Stimulated activated naive CD8-positive, alpha-beta T cell treated with anti-CD3 and anti-CD28 coated beads, Interleukin-15, Interleukin-2, amounts not matched to agents 100 U/mL and 50 U/mL, for 24 hours (primary cell): ENCODE measurements at places on chromosomes 4 and X.
A peak's percentile ranks its signal among the peaks of the same experiment; 100 is the strongest.

DNA sequence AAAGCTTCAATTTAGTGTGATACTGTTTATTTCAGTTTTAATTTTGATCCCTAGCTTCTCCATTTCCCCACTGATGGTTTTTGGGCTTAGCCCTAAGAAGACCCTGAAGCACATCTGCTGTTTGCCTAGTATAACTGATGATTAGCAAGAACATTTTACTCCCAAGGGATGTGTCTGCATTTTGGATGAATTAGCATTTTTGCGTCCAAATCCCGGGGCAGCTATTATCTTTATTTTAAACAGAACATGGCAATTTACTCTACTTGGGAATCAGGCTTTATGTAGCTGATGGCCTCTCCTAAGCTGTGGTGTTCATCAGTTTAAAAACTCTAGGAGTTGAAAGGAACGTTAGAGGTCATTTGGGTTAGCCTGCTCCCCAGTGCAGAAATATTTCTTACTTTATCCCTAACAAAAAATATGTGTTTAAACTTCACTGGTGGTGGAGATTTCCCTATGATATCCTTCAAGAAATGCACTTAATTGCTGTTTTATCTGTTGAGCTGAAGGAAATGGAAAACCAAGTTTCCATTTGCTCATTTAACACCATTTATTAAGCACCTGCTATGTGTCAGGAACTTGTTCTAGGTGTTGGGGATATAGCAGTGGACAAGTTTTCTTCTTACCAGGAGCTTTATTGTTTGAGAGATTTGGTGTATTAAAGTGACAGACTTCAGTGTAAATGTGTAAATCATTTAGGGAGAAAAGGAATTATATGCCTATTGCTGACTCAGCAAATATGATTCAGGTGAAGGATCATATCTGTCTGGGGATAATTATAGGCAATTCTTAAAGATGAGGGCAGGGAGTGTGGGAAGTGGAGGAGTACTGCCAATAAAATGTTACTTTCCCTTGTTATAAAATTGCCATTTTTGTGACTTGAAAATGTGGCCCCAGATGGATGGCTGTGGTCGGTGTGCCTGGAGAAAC lies 3.4 kb downstream of the SEPTIN11 start:
- no peak for DNase-seq

DNA sequence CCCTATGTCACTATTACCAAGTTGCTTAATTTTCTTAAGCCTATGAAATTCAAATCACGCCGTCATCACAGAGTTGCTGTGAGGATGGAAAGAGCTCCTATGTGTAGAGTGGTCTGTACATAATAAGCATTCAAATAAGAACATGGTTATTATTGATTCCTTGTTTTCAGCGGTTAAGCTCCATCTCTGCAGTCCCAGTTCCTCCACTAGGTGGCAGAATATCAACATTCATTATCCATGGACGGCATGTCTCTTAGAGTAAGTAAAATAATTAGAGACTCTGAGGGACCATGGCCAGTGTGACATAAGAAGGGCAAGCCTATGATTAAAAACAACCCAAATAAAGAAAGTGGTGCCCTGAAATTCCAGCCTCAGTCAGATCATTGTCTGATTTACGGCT lies 132.5 kb upstream of the NHS start:
- DNase-seq, result peak; percentile 23

DNA sequence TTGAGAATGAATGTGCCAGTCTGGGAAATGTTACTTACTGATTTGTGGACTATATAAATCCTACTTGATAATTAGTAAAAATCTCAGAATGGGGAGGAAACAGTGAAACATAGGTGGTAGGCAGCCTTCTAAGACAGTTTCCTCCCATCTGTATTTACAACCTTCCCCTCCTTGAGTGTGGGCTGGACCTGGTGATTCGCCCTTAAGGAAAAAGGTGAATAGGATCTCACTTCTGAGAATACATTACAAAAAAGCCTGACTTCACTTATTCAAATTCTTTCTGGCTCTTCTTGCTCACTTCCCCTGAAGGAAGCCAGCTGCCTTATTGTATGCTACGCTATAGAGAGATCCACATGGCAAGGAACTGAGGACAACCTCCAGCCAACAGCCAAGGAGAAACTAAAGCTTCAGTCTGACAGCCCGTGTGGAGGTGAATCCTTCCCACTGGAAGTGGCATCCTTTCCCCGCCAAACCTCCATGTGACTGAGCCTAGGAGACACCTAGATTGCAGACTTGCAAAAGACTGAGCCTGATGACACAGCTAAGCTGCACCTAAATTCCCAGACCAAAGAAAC lies 585.0 kb downstream of the STPG2 start:
- DNase-seq, result no peak

- no peak for DNase-seq
Observed at GRCh38 chrX:11579636-11580600, 85.8 kb downstream of the ARHGAP6 start.

- no peak for DNase-seq
Observed at GRCh38 chrX:12936947-12937346, 30.5 kb downstream of the TLR8 start.

DNA sequence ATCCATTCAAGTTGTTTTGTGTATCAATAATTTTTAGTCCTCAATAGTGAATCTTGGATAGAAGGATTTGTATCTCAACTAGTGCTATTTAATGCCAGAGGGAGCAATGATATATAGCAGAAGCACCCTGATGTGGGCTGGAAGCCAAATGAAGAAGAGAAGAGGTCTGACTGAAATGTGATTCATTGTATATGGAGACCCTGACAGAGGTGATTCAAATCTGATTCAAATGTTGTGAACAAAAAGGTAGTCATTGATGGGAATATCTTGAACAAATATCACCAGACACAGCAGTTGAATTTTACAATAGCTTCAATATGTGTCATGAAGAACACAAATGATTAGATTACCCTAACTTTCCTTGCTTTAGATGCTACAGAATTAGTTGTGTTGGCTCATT lies 27.5 kb upstream of the SULT1B1 start:
- DNase-seq, result no peak

DNA sequence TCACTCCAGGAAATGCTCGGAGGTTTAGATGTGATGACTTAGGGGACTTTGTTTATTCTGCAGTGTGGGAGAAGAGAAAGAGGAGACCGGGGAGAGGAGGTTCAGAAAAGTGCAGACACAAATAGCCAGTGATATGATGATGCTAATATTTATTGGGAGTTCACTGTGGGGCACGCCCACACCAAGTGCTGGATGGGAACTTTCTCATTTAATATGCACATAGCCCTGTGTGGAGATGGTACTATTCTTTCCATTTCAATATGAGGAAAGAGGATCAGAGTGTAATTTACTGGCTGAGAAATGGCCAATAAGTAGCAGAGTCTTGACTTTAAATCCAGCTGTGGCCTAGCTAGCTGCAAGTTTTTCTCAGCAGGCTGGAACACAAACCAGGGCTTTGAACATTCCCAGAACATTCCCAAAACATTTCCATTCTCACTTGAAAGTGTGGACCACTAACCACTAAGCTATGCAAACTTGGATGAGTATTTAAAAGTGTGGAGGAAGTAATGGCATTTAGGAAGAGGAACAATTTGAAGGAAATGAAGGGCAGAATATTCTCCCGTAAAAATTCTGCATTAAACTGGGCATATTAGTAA lies 231.7 kb downstream of the HS3ST1 start:
- DNase-seq, result no peak

- DNase-seq, result no peak
Observed at GRCh38 chrX:133745349-133745748, 240.0 kb downstream of the GPC3 start.

- DNase-seq, result no peak
Observed at GRCh38 chr4:100042235-100042634, 92.2 kb upstream of the H2AZ1 start.

GRCh38 chrX:45840411-45840950 lies 639.8 kb upstream of the DIPK2B start:
- no peak for DNase-seq

GRCh38 chr4:58507079-58507478 lies 1396.9 kb upstream of the IGFBP7 start:
- no peak for DNase-seq

DNA sequence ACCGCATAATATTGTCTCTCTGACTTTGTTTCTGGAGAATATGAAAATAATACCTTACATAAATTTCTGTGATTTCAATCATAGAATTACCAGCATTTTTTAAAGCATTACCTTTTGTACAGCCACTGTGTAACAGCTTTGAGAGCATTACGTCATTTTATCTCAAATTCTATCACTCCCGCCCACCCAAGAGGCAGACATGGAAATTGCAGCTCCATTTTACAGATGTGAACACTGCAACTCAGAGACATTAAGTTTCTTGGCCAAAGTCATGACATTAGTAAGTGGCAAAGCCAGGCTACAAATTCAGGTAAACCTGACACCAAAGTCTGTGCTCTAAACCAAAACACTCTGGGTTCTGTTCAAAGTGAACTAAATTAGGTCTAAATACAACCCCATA lies 33.6 kb upstream of the KDR start:
- DNase-seq, result no peak

DNA sequence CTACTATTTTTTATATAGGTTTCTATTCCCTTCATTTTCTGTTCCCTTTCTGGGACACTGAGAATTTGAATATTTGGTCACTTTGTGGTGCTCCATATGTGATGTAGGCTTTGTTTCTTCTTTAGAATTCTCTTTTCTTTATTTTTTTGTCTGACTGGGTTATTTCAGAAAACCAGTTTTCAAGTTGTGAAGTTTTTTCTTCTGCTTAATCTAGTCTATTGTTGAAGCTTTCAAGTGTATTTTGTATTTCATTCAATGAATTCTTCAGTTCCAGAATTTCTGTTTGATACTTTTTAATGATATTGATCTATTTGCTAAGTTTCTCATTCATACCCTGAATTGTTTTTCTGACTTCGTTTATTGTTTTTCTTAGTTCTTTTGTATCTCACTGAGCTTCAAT lies 96.2 kb upstream of the HAND2 start:
- DNase-seq, result no peak

GRCh38 chr4:23602720-23603119 lies 287.1 kb downstream of the PPARGC1A start:
- DNase-seq, result no peak

DNA sequence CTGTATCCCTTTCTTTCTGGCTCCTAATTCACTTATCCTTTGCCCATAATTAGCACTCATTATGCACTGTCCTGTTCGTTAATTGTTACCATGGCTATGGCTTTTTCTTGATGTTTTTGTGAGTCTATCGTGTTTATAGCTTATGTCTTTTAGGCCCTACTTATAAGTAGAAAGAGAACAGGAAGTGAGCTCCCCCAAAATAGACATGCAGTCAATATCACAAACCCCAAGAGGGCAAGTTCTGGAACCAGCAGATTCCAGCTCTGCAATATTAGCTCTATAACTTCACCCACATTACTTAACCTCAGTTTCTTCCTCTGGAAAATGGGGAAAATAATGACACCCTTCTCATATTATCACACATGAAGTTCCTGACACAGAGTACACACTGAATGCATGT lies 7.4 kb upstream of the HS3ST1 start:
- DNase-seq, result no peak

DNA sequence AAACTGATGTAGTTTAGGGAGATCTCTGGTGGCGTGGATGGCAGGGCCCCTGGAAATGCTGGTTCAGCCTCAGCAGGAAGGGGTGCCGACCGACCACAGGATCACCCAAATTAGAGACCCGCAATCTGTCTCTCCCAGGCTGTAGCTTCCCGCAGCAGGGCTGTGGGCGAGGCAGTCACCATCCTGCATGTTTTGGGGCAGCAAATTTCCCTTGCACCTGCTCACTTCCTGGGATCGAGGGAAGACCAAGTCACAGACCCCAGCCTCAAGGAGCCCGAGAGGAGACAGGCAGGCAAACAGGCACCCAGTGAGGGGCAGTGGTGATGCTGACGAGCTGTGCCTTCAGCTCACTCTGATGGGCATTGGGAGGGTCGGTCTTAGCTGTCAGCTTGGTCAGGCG lies 21.2 kb upstream of the GPR78 start:
- no peak for DNase-seq

DNA sequence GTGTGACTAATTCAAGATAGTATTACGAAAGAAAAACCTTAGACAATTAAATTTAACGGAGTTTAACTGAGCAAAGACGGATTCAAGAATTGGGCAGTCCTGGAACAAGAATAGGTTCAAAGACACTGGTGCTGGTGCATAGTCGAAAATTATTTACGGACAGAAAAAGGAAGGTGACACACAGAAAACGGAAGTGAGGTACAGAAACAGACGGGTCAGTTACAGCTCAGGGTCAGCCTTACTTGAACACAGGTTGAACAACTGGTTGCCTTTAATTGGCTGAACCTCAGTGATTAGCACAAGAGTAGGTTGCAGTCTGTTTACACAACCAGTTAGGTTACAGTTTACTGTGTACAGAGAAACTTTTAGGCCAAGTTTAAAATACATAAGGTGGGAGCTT lies 31.5 kb downstream of the KLHL8 start:
- no peak for DNase-seq

DNA sequence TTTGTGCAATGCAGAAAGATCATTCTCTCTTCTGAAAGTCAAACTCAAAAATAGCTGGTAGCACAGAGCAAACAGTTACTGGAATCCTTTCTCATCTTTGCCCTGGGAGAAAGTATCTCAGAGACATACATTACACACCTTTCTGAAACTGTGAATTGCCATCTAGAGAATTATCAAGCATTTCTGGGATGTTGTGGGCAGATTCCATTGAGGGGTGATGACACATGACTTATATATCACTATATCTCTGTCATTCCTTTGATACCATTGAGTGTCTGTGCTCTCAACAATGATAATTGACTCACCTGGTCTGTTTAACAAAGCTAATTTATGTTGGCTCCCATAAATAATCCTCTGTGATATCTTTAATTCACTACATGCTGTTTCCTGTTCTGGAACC lies 13.0 kb downstream of the SLIT2 start:
- no peak for DNase-seq

GRCh38 chrX:13845721-13846378 lies 29.0 kb upstream of the GPM6B start:
- no peak for DNase-seq

DNA sequence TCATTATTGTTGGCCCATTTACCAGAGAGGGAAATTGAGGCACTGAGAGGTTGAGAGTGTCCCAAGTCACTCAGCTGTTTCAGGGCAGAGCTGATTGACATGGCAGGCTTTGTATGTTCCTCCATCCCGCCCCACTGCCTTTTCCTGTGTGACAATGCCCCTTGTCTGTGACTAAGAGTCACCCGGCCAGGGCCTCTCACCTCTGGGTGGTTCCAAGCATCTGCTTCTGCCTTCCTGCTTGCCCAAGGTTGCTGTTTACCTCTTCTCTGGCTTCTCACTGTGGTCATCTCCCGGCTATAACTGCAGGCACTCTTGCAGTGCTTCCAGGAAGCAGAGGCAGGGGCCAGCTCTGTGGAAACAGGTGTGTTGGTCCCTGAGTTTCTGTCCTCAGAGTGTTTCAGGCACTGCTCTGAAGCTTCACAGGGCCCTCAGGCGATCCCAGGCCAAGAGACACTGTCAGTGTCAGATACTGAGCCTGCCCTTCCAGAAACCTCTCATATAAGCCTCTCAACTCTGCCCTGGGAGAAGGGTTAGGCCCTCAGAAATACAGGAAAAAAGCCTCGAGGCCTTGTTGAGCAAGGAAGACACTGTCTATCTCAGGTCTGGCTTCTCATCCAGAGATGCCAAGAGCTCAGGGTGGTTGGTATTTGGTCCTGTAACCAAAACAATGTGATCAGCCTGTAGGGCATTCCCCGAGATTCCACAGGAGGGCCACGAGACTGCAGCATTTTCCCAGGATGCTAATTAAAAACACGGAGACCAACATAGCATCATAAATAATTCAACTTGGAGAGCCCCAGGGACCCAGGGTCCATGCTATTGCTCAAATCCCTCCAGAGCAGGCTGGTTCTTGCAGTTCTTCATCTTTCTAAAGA lies 42.0 kb upstream of the PROM1 start:
- DNase-seq, result peak; percentile 13

GRCh38 chr4:184807797-184808712 lies 17.7 kb downstream of the ACSL1 start:
- no peak for DNase-seq

GRCh38 chrX:10193587-10193986 lies 36.8 kb downstream of the CLCN4 start:
- DNase-seq, result no peak
